Heart right ventricle (tissue), 16 donors: ENCODE measurements at places on chromosomes 12 and 14. TPM values are rescaled to one million over a fixed set of nuclear protein-coding genes. Genes with fewer than 3 reads are reported as not detected.

- DNase-seq = no peak
These were observed 19.2 kb downstream of the NOS1 start for GRCh38 chr12:117342247-117342646.

NRXN3 gene
- total RNA-seq = 0.81 TPM

DNA sequence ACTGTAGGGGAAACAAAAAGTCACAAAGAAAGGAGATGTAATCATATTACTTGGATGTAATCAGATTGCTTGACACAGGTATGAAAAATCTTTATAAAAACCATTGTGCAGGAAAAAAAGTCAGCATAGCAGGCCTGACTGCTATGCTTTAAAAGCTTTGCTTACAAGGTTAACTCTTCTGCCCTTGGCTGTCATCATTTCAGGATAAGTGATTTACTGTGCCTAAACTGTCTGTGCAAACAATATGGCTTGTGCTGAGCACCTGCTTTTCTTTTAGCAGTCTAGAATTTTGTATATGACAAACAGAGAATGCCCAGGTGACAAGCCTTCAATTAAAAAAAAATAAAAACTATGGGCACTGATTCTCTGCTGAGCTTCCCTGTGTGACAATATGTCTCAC lies 63.8 kb upstream of the PLEKHG7 start:
- no peak for DNase-seq

GRCh38 chr14:64506721-64507120 lies 2.2 kb downstream of the ZBTB1 start:
- DNase-seq = no peak

GRCh38 chr12:47156167-47156736 lies 76.5 kb upstream of the AMIGO2 start:
- DNase-seq = peak; percentile 20

TMTC1 gene
- 54.2 TPM for total RNA-seq

PLD4 gene
- total RNA-seq = 0.91 TPM

- DNase-seq = no peak
These were observed 187.6 kb downstream of the ETNK1 start for GRCh38 chr12:22812531-22812930.

DNA sequence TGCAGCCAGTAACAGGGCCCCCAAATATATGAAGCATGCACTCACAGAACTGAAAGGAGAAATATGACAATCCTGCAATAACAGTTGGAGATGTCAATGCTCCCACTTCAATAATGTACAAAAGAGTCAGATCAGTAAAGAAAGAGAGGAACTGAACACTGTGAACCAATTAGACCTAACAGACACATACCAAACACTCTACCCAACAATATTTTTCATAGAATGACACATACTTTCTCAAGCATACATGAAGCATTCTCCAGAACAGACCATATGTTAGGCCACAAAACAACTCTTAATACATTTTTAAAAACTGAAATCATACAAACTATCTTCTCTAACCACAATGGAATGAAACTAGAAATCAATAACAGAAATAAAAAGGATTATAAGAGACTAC lies 80.2 kb downstream of the ELK3 start:
- DNase-seq = no peak

EML5 gene
- 0.19 TPM for total RNA-seq

DNA sequence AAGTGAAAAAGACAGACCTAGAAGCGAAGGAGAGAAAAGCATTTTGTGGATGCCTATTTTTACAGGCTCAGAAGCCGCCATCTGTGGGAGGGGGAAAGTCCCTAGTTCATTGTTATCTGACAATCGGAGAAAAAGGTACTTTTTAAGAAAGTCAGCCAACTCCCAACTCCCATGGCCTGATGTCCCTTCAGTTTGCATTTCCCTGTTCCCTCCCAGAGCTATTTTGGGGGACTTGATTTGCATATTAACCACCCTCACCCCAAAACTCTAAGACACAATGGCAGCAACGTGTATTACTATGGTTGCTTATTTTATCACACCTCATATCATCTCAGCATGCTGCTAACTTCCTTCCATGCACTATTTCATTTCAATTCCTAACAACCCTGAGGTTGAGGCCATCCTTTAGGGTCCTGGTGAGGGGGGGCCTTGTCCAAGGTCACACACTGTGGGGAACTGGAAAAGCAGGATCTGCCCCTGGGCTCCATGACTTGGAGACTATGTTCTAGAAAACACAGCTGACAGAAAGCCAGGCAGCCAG lies 18.7 kb downstream of the HVCN1 start:
- DNase-seq = no peak

GRCh38 chr14:57962325-57963035 lies 96.6 kb upstream of the SLC35F4 start:
- no peak for DNase-seq

NOS1 gene
- 0.67 TPM for total RNA-seq

PRH1 gene
- 8.3 TPM for total RNA-seq

- DNase-seq = no peak
These were observed 84.0 kb downstream of the PELI2 start for GRCh38 chr14:56202256-56202655.

ZFHX2 gene
- total RNA-seq = 1.7 TPM

DNA sequence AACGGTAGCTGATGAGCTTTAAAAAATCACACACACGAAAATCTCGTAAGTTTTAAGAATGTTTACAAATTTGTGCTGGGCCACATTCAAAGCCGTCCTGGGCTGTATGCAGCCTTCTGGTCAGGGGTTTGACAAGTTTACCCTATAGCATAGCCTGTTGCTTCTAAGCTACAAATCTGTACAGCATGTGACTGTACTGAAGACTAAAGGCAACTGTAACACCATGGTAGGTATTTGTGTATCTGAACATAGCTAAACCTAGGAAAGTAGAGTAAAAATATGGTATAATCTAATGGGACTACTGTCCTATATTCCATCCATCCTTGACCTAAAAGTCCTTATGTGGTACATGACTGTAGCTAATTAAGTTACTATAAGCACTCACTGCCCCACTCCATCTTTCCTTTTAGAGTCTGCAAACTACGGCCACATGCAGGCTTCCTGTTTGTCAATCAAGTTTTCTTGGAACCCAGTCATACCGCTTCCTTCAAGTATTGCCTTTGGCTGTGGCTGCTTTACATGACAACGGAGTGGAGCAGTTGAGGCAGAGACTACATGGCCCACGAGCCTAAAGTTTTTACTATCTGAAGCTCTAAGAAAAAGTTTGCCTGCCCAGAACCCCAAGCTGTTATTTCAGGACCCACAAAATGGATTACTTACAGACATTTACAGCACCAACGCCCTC lies 18.5 kb downstream of the KRT7 start:
- no peak for DNase-seq
